Tibial nerve (tissue), 4 donors: ENCODE measurements at places on chromosomes 12 and 14. TPM values are rescaled to one million over a fixed set of nuclear protein-coding genes. Genes with fewer than 3 reads are reported as not detected.

DNA sequence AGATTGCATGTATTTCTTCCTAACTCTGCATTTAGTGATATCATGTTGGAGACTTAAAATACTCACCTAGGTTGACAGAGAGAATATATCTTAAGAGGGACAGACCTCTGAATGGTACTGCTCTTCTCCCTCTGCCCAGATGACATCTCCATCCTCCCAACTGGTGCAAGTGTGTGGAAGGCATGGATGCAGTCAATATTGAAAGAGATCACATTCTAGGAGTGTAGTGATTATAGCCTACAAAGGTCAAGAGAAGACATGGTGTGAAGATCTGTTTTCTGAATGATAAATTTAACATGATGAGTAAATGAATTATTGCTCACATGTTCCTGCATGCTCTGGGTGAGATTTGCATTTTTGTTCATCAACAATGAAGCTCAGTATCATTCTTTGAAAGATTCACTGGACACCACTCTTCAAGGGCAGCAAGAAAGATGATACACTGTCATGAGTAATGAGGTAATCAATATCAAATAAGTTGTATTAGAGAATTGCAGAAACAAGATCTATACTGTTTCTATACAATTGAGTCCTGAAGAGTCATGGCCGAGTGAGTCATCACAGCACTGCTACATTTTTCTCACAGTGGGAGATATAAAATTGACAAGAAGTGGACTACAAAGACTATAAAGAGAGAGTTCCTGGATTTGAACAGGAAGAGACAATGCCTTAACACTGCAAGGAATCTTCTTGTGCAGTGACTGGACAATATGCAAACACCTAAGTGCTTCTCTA is 183.3 kb upstream of the KRR1 start:
- DNase-seq = no peak
- no peak overlapping the region for H3K4me3 ChIP-seq
- H3K27ac ChIP-seq = no peak overlapping the region
- H3K4me1 ChIP-seq = no peaks in the 10 kb centered on the region

GRCh38 chr14:62662811-62663455 is 382.3 kb downstream of the KCNH5 start:
- H3K27ac ChIP-seq = no peak overlapping the region
- no peaks in the 10 kb centered on the region for H3K4me1 ChIP-seq
- H3K27me3 ChIP-seq = no peaks in the 10 kb centered on the region
- H3K4me3 ChIP-seq = no peak overlapping the region
- no peaks in the 10 kb centered on the region for H3K36me3 ChIP-seq

- H3K36me3 ChIP-seq = no peaks in the 10 kb centered on the region
- no peak overlapping the region for H3K4me3 ChIP-seq
- no peaks in the 10 kb centered on the region for H3K4me1 ChIP-seq
- H3K27me3 ChIP-seq = no peaks in the 10 kb centered on the region
- no peak for DNase-seq
Measured at GRCh38 chr12:7161811-7162210, 27.7 kb upstream of the PEX5 start.

DNA sequence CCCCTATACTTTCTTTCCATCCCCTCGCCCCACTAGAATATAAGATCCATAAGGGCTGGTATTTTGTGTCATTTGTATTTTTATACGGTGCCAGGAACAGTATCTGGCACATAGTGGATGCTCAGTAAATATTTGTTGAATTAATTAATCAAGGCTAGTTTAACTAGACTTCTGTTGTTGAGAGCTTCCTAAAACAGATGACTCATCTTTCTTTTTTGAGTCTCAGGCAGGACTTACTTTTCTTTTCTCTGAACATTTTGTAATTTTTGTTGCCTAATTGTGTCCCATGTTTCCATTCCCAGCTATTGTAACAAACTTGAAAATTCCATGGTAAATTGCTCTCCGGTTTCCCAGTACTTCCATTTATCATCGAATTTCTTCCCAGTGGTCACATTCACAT is 16.7 kb downstream of the STK38L start:
- no peaks in the 10 kb centered on the region for H3K36me3 ChIP-seq
- H3K27me3 ChIP-seq = no peaks in the 10 kb centered on the region
- no peak overlapping the region for H3K4me3 ChIP-seq
- peaks cover 11% of the 10 kb centered on the region for H3K4me1 ChIP-seq
- H3K27ac ChIP-seq = peak overlapping the region; percentile 73
- DNase-seq = no peak

DNA sequence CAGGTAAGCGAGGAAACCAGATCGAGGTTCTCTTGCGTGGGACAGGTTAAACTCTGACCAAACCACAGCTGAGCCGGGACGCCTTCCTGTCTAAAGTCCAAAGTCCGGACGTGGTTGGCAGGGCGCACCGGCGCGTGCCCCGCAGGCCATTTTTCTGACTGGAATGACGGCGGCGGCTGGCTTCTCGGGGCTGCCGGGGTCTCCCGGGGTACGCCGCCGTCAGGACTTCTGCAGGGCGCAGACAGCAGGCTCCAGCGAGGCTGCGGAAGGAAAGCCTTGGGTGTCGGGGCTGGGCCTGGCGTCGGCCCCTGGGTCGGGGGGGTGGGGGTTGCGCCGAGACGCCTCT is 32.8 kb downstream of the MIA2 start:
- H3K27ac ChIP-seq = peak overlapping the region; percentile 96
- H3K27me3 ChIP-seq = no peaks in the 10 kb centered on the region
- H3K4me3 ChIP-seq = peak overlapping the region; percentile 88
- no peaks in the 10 kb centered on the region for H3K4me1 ChIP-seq
- DNase-seq = no peak
- no peaks in the 10 kb centered on the region for H3K36me3 ChIP-seq

DNA sequence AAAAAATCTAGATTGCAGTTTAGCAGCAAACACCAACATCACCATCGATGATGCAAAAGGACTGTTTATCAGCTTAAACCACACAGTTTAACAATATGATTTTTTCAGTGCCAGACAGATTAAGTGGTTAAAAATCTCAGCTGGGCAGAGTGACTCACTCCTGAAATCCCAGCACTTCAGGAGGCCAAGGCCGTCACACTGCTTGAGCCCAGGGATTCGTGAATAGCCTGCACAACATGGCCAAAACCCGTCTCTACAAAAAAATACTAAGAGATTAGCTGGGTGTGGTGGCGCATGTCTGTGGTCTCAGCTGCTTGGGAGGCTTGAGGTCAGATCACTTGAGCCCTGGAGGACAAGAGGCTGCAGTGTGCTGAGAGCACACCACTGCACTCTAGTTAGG is 8.9 kb downstream of the RSRC2 start:
- no peaks in the 10 kb centered on the region for H3K27me3 ChIP-seq
- H3K27ac ChIP-seq = no peak overlapping the region
- no peak for DNase-seq
- H3K36me3 ChIP-seq = peaks cover 40% of the 10 kb centered on the region
- H3K4me3 ChIP-seq = no peak overlapping the region
- peaks cover 7% of the 10 kb centered on the region for H3K4me1 ChIP-seq

DNA sequence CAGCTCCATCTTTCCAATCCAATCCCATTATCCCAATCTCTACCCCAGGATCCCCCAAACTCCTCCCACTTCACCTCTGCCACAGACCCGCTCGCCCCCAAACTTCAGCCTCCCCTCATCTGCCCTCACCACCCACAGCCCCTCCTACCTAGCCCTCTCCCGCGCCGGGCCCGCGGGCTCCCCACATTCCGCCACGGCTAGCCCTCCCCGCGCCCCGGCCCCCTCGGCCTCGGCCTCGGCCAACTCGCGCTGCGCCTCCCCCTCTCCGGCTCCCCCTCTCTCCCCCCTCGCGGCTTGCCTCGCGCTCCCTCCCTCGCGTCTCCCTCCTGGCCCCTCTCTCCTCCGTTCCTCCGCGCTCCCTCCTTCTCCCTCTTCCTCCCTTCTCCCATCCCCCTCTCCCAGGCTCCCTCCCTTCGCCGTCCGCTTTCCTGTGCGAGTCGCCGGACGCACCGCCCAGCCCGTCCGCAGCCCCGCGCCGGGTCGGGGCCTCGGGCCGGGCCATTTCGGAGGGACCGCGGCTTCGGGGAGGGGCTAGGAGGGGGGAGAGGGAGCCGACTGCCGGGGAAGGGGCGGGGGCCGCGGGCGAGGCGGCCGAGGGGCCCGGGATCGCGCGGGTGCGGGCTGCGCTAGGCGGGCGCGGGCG is at the start of gene ATN1:
ATN1 (plus strand) TSS at position 581 of the 643 bp plus-strand sequence. CDS start 6,043 bp downstream, outside the sequence.
- no peaks in the 10 kb centered on the region for H3K27me3 ChIP-seq
- peak within 1 kb of the TSS; percentile 99 for H3K27ac ChIP-seq
- H3K4me1 ChIP-seq = peaks cover 45% of the 10 kb centered on the region
- DNase-seq = peak; percentile 78

GRCh38 chr12:54351341-54351740 is 12.9 kb downstream of the GPR84 start:
- no peak overlapping the region for H3K4me3 ChIP-seq
- H3K4me1 ChIP-seq = peaks cover 33% of the 10 kb centered on the region
- no peaks in the 10 kb centered on the region for H3K36me3 ChIP-seq
- DNase-seq = no peak

CPNE8 gene
- 20.2 TPM for total RNA-seq

KCNC2 gene
- total RNA-seq = 0.30 TPM
